ENCODE measurements at places on chromosomes 2 and 18.

DNA sequence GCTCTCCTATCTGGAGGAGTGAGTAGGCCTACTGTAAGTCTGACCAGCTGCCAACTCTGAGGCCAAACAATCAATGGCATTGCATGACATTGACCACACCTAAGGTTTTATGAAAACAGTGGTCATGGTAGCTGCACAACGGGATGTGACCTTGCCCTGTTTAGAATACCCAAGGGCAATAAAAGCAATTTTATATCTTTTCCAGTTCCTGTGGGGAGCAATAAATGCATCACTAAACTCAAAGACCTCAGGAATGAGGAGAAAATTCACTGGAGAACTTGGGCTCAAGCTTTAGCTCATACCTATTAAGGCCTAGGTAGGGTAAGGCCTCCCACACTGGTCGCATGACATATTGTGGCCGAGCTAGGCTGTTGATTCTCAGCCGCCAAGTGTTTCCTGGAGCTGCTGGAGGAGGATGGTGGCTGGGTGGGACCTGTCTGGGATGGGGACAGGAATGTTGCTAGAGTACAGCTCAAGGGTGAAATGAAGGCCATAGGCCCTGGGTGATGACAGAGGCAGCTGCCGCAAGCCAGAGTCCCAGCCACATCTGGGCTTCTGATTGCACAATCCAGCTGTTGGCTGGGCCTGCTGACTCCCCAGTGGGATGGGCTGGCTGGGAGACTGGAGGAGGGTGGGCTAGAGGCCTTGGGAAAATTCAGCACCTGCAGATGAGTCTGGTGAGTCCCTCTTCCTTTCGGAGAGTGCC, 313.7 kb downstream of the CYP26B1 start:
- DNase-seq, result no peak

DNA sequence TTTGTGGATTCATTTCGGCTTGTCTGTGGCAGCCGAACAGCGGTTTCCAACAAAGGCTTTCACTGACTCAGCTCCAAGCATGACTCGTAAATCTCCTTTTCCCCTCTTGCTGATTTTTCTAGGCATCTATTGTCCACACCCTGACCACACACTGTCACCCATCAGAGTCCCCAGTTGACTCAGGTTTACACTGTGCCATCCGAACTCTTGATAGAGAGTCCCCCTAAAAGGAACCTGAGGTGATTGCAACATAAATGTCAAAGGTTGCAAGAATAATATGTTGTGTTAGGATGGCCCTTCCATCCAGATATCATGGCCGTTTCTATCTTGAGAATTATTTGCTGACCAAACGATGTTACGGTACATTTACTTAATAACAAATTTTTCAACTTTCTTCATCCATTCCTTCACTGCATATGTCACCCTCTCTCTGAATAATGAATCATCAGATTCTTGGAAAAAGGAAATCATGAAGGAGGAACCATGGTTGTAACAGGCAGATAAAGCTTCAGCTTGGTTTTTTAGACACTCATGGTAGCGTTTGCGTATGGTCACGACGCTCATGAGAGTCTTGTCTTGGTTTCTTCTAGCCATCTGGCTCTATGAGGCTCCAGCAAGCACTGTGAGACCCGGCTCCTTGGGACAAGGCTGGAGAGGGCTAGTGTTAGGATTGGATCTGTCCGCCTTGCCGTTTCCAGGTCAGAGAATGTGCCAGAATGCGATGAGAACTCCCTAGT, 72.1 kb downstream of the NPAS2 start:
- DNase-seq, result no peak

DNA sequence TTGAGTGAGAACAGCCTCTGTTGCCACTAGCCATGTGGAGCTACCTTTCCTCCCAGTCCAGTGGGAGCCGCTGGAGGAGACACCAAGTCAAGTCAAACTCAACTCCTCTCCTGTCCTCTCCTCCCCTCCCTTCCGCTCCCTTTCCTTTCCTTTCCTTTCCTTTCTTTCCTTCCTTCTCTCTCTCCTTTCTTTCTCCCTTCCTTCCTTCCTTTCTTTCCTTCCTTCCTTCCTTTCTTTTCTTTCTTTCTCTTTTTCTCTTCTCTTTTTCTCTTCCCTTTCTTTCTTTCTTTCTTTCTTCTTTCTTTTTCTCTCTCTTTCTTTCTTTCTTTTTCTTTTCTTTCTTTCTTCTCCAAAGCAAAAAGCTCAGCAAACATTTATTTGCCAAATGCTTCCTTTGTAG, 44.5 kb downstream of the THNSL2 start:
- no peak for DNase-seq

GRCh38 chr2:45707661-45708060, 56.2 kb downstream of the PRKCE start:
- DNase-seq, result no peak

DNA sequence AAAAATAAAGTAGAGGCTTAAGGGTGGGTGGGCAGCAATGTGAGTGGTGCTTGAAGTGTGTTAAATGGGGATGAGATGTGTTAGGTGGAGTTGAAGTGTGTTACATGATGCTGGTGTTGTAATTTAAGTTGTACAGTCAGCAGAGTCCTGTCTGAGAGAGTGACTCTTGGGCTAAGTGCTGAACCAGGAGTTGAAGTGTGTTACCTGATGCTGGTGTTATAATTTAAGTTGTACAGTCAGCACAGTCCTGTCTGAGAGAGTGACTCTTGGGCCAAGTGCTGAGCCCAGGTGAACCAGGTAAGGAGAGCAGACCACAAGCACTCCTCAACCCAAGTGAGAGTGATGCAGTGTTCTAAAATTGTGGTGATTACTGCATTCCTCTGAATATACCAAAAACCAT, 40.6 kb downstream of the LCLAT1 start:
- no peak for DNase-seq

DNA sequence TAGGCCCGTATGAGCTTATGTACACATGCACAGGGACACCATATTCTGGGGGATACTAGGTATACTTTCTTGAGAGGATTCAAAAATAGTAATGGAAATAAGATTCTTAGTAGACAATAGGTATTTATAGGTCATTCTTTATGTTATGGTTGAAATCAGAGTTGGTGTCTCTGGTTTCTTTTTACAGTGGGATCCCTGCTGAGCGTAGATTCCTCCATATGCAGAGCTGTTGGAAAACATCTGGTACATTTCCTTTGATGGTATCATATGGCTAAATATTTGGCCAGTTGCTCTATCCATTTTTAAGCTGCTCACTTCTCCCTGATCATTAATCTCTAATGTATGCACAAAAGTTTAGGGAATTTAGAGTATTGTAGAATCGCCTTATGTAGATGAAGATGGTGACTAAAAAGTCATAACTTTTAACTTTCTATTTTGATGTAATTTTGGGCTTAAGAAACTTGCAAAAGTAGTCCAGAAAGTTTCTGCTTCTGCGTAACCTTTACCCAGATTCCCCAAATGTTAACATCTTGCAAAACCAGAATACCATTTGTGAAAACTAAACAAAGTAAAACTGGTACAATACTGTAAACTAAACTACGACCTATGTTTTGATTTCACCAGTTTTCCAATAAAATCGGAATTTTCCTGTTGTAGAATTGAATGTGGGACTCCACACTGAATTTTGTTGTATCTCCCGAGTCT, 5.4 kb downstream of the ARHGAP28 start:
- no peak for DNase-seq

GRCh38 chr18:49362431-49362830, 98.0 kb downstream of the DYM start:
- no peak for DNase-seq

DNA sequence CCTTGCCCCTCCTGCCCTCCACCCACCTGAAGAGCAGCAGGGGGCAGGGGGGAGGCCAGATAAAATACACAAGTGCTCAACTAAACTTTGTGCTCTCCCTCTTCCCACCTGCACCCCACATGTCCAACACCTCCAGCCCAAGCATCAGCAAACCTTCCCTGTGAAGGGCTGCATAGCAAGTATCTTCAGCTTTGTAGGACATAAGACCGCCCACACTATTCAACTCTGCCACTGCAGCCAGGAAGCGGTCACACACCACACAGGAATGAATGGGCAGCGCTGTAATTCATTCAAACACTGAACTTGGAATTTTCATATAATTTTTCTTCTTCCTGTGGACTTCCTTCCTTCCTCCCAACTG, 27.5 kb downstream of the TFCP2L1 start:
- no peak for DNase-seq

GRCh38 chr2:144180131-144180530, 339.8 kb downstream of the ZEB2 start:
- DNase-seq, result no peak

GRCh38 chr2:152389483-152389882, 54.5 kb downstream of the FMNL2 start:
- DNase-seq, result no peak

DNA sequence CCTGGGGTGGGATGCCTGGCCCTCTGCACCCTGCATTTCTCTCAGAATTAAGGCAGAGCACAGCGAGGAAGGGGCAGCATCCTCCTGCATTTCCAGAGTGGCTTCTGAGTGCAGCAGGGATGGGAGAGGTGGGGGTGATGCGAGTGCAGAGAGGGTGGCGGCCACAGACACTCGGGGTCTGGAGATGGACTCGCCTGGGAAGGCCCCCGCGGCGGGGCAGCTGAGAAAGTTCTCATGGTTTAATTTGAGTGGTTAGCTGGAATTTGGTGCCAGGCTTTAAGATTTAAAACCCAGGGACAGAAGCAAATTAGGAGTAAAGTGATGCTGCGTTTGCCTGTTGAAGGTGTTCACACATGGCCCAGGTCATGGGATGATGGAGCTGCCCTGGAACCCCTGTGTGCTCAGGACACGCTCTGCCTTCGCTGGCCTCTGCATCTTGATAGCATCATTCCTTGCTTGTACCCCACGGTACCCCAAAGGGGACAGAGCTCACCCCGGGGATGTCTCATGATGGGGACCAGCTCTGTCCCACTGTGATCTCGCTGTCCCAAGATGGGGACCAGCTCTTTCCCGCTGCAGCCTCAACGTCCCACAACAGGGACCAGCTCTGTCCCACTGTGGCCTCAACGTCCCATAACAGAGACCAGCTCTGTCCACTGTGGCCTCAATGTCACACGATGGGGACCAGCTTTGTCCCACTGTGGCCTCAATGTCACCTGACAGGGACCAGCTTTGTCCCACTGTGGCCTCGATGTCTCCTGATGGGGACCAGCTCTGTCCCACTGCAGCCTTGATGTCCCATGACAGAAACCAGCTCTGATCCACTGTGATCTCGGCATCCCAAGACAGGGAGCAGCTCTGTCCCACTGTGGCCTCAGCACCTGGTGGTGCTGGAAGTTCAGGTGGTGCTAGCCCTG, 27.5 kb downstream of the TMEM18 start:
- DNase-seq, result no peak

DNA sequence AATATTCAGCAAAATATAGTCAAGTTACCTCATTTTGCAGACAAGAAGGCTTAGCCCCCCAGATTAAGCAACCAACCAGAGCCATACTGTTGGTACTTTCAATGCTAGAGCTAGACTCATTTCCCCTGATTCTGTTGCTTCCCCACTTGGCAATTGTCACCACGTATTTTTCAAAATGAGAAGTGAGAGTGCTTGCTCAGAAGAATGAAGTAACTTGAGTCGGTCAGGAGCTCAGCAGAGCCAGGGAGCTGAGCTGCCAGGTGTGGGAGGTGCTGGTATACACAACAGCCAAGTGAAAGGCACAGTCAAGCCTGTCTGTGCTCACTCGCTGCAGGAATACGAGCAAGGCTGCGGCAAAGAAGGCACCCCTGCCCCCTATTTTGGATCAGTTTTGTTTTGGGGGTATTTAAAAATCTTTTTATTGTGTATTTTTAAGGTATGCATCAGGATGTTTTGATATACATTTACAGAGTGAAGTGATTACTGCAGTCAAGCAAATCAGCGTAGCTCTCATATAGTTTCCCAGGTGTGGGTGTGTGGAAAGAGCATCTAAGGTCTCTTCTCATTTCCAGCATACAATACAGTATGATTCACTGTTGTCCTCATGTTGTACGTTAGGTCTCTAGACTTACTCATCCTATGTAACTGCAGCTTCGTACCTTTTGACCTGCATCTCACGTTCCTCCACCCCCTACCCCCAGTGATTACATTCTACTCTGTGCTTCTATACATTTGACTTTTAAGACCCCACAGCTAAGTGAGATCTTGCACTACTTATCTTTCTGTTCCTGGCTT, 62.4 kb downstream of the MRPS9 start:
- no peak for DNase-seq

DNA sequence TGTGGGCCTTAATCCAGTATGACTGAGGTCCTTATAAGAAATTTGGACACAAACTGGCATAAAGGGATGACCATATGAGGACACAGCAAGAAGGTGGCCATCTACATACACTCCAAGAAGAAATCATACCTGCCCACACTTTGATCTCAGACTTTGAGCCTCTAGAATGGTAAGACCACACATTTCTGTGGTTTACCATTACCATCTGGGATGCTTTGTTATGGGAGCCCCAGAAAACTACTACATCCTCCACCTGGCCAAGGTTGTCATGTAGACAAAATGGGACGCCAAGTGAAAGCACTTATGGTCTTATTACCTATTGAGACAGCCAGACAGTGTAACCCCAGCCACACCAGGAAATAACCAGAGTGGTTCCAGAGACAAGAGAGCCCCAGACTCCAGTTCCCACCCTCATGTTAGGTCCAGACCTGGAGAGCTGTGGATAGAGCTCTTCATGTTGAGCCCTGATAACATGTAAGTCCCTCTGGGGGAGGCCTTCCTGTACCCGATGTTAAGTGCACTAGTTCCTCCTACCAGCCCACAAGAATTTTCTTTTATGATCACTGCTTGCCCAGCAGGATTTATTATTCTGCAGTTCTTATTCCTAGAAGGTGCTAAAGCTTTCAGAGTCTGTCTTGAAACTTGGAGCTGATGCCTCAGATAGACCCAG, 4.6 kb upstream of the ADD2 start:
- no peak for DNase-seq

DNA sequence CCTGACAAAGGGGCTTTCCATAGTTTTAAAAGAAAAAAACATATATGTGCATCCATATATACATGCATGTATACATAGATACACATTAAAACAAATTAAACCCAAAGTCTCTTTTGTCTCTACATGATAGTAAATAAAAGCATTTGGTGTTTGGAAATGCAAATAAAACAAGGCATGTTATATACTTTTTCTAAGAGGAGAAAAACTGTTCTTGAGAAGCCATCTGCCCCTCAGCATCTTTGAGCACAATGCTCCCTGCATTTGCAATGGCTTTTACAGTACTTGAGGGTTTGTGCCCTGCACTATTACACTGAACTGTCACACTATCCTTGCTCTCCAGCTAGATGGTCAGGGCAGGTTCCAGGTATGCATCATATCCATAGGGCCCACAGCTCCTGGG, 210.2 kb downstream of the L3MBTL4 start:
- DNase-seq, result no peak

DNA sequence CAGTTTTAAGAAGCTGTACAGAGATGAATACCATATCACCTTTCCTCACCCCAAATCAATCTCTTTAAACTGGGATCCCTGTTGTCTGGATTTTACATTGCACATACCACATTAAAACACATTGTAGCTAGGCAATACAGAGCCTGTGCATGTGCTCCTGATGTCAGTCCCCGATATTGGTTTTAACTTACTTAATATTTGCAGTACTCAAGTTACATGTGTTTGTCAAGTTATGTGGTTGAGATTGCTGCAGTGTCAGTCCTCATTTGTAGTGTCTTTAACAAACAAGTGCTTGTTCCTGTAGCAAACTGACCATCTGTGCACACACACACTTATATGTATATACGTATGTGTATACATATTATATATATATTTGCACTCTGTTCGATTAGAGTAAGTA, 10.4 kb upstream of the UBE2E3 start:
- no peak for DNase-seq

GRCh38 chr18:12072996-12073395, 20.6 kb upstream of the ANKRD62 start:
- no peak for DNase-seq

All from T-helper 9 cell (primary cell).